ENCODE measurements at places on chromosomes 7 and 10. TPM values are rescaled to one million over a fixed set of nuclear protein-coding genes. Genes with fewer than 3 reads are reported as not detected.

GRCh38 chr10:79463578-79464496 is 18.4 kb upstream of the ZCCHC24 start:
- DNase-seq, result no peak

DNA sequence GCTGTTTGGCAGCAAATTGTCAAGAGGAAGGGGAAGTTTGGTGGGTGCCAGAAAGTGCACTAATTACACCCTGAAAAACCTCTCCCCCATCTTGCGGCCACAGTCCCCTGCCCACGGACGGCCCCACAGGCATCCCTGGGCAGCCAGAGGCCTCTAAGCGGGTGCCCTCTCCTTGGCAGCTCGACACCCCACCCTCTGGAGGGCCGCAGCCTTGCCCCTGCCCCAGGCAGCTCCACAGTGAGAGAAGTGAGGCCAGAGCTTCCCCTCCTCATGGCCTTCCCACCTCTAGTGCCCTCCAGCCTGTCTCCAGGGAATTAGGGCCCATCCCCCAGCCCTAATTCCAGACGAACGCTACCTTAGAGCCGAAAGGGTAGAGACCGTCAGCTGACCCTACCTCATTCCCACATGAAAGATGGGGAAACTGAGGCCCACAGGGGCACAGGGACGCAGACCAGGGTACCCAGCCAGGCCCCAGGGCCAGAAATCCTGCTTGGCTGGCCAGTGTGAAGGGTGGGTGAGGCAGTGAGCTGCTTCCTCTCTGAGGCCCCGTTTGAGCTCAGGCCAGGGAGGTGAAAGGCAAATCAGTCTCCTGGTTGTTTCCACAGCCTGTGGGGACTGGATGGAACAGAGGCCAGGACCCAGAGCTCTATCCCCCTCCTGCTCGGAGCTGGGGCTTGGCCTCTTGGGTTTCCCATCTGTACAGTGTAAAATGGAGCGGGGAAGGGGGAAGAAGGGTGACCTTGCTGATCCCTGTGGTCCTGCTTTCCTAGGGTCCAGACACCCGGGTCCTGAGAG is 10.0 kb downstream of the ZCCHC24 start:
- DNase-seq, result no peak

The AKR1C4 gene
- not detected for total RNA-seq

The GHRHR gene
- not detected for total RNA-seq

- no peak for DNase-seq
These were observed 10.4 kb downstream of the NUB1 start for GRCh38 chr7:151351967-151352366.

DNA sequence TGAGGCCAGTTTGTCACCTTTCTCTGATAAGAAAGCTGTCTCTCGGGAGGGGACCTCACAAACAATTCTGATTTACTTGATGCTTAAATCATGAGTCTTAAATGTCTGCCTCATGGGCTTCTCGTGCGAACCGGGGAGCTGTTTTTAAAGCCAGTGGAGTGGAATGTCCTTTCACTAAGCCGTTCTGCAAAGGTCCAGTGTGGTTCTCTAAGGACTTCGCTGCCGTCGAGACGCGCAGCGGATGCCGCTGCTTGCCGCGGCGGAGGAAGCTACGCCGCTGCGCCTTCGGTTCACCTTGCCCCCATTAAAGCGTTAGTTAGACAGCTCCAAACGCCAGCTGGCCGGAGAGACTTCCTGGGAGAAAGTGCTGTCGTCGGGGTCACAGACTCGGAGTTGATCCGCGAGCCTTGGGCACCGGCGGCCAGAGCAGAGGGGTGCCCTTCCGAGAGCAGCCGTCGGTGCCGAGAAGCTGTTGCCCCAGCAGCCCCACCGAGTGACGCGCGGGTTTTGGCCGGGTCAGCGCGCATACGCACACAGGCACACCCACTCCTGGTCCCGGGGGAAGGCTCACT is 1.3 kb upstream of the HMX3 start:
- no peak for DNase-seq

All from occipital lobe (tissue), 3 donors.